ENCODE measurements at places on chromosomes 5 and 9. TPM values are rescaled to one million over a fixed set of nuclear protein-coding genes. Genes with fewer than 3 reads are reported as not detected.

GRCh38 chr5:74257645-74258313, 382.7 kb downstream of the ENC1 start:
- H3K27me3 ChIP-seq: no peaks in the 10 kb centered on the region
- peak; percentile 88 for DNase-seq
- no peaks in the 10 kb centered on the region for H3K36me3 ChIP-seq
- H3K27ac ChIP-seq: no peak overlapping the region
- no peaks in the 10 kb centered on the region for H3K4me1 ChIP-seq

DNA sequence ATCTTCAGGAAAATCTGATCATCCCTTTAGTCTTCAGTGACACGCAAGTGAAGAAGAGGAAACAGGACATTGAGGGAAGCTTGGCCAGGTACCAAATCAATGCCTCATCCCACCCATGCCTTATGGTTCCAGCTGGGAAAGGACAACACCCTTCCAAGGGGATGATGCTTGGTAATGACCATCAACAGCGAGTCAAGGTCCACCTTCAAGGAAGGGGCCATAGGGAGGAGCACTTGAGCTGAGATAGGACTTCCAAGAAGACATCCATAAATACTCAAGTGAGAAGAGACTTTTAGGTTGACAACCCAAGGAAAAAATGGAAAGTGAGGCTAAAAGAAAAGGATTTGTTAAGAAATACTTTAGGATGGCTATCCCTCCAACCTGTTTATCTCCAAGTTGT, 27.1 kb upstream of the GAS1 start:
- H3K27me3 ChIP-seq: no peaks in the 10 kb centered on the region
- DNase-seq: no peak
- H3K4me3 ChIP-seq: no peak overlapping the region
- H3K27ac ChIP-seq: no peak overlapping the region
- H3K4me1 ChIP-seq: no peaks in the 10 kb centered on the region

DNA sequence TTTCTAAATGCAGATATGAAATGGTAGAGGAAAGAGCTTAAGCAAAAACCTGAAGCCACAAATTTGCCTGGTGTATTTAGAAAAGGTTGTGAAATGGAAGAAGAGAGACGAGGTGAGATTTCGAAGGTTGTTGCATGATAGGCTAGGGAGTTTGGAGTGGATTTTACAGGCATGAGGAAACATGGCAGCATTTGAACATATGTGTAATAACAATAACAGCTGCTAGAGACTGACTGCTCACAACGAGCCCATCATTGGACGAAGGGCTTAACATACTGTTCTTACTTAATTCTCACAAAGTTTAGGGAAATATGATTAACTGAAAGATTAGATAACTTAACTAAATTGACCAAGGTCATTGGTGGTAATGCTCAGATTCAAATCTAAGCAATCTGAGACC, 108.1 kb downstream of the JAKMIP2 start:
- H3K4me3 ChIP-seq: no peak overlapping the region
- H3K4me1 ChIP-seq: no peaks in the 10 kb centered on the region
- no peaks in the 10 kb centered on the region for H3K27me3 ChIP-seq

Gene CDO1
- 1.7 TPM for polyA plus RNA-seq

Gene SFXN1
- 33.4 TPM for polyA plus RNA-seq

All from kidney (tissue), 22 donors.